ENCODE measurements at places on chromosomes 5 and 9.

GRCh38 chr9:37382161-37382981 is 40.1 kb upstream of the GRHPR start:
- DNase-seq: no peak

DNA sequence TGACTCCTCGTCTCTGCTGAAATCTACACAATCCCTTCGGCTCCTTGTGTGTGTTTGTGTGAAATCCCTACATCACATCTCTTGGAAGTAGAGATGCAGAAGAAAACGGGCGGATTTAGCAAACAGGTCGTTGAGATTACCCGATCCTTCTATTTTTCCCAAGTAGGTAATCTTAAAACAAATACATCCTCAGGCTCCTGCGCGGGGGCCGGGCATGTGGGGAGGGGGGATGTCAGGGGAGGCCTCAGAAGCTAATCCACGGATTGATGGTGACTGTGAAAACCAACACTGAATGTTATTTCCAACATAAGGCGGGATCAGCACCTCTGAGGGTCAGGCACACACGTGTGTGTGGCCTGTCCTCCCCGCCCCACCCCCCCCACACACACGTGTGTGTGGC is 137.8 kb downstream of the ROR2 start:
- DNase-seq: no peak

- DNase-seq: no peak
Observed at GRCh38 chr9:104970271-104970987, 42.5 kb upstream of the ABCA1 start.

- no peak for DNase-seq
Observed at GRCh38 chr9:6645355-6646292, at the start of gene GLDC. Gene GLDC (minus strand): TSS chr9:6645729. CDS start chr9:6645499, 230 bp downstream.

Data from activated T-helper 1 cell treated with Interleukin-2 at 50 U/mL for 16 hours (primary cell).